RKO (cell line): ENCODE measurements at places on chromosomes 1 and 21.

GRCh38 chr21:46081022-46081861, 16.7 kb upstream of the COL6A2 start:
- DNase-seq: no peak

GRCh38 chr21:46110499-46111192, 12.7 kb downstream of the COL6A2 start:
- no peak for DNase-seq

DNA sequence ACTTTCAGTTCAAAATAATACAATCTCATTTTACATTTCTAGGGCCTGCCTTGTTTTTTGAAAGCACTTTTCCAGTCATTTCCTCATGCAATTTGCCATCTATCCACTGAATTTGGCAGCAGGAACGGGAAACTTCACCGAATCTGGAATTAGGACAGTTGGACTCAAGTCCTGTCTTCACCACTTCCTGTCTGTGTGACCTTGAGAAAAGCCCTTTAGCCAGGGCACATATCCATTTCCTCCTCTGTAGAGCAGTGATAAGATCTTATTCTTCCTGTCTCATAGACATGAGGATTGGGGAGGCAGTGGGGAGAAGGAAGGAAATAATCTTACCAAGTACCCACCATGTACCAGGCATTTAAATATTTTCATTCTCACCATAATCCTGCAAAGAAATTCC, 12.0 kb downstream of the VAV3 start:
- DNase-seq: no peak

DNA sequence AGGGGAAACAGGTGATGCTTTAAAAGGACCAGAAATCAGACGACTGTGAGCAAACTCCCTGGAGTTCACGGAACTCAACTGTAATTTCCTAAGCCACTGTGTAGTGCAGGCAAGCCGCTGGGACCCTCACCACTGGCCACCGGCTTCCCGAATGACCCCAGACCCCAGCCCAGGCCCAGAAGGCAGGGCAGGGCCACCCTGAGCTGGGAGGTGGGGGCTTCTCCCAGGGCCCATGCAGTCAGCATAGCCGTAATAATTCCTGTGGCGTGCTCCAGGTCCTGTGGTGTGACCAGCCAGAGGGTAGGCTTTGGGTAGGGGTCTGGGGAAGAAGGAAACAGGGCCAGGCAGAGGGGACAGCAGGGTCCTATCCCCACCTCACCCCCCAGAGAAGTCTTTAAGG, 3.5 kb upstream of the ARF1 start:
- DNase-seq: no peak

- DNase-seq: no peak
These were observed 28.3 kb upstream of the DYNLT5 start for GRCh38 chr1:66723985-66724384.

DNA sequence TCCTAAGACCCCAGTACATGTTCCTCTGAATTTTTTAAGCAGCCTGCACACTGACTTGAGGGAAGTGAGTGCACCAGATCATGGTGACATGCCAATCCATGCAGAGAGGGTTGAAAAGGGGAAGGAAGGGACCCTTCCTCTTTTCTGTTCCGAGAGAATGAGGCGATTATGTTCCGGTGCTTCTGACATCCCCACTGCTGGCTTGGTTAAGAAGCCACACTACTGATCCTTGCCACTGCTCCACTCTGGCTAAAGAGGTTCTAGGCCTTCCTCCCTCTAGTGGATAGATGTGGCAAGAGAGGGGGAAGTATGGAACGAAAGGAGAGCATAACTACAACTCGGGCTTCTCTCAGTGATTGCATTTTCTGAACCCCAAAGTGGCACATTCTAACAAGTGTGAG, 1.8 kb upstream of the CYB5R1 start:
- DNase-seq: peak; percentile 82

DNA sequence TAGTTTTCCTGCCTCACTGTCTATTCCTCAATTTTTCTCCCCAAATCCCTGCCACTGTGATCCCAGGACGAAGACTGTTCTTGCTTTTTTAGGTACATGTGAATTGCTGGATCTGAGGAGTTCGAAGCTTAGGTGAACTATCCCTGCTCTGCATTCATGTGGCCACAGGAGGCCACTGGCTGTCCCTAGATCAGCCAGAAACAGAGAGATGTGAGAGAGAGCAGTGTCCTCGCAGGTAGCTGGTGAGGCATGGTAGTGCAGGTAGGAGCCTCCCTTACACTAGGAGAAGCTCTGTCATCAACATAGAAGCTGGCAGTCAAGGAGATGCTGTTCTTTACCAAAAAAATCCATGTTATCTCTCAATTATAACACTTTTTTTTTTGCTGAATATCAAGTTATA, 71.5 kb downstream of the USP24 start:
- peak; percentile 35 for DNase-seq

DNA sequence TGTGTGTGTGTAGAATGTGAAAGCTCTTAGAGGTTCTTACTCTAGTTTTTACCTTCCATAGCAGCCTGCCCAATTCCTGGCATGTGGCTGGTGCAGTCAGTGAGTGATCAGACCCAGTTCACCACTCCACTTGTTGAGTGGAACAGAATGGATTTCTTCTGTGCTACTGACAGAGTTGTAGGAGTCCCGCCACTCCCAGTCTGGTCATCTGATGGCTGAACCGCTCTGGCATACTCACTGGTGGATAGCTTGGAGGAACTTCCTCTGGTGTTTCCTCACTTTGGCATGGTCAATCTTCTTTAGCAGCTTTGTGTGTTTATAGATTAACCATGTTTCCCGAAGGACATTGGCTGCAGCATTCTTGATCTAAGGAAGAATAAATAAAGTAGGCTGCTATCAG, 106.7 kb upstream of the ADAR start:
- DNase-seq: peak; percentile 48

- DNase-seq: no peak
These were observed 18.3 kb upstream of the IFNGR2 start for GRCh38 chr21:33384841-33385331.

GRCh38 chr21:46155514-46156377, at the start of gene FTCD:
FTCD (minus strand) TSS chr21:46155579; CDS start chr21:46155523, 56 bp downstream.
- no peak for DNase-seq

DNA sequence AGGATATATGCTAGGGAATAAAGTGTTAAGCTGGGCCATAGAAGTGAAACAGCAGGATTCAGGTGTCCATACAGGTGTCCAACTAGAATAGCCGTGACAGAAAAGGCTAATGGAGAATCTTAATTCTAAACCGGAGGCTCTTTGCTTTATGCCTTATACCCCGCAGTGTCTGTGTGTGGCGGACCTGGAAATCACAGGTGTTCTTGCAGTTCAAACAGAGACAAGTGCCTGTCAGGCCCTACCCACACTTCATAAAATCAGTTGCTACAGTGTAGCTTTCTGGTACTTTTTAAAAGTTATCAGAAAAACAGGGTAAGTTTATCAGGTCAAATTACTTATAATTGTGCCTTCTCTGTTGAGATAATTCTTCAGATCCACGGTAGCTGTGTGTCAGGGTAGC, 293.9 kb downstream of the LRRC7 start:
- no peak for DNase-seq

DNA sequence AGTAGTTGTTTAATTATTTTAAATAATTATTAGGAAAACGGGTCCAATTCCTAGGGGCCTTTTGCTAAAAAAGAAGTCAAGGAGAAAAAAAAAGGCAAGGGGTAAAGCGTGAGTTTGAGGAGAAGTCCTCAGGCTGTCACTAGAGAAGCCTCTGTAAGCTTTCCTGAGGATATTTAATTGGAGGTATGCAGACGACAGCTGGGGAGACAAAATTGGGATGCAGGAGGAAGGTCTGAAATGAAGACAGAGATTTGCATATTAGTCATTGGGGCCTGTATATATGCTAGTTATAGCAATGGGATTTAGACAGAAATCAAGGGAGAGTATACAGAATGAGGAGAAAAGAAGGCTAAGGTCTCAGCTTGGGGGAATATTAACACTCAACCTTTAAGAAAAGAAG, 8.6 kb downstream of the ATP6V1G3 start:
- no peak for DNase-seq

DNA sequence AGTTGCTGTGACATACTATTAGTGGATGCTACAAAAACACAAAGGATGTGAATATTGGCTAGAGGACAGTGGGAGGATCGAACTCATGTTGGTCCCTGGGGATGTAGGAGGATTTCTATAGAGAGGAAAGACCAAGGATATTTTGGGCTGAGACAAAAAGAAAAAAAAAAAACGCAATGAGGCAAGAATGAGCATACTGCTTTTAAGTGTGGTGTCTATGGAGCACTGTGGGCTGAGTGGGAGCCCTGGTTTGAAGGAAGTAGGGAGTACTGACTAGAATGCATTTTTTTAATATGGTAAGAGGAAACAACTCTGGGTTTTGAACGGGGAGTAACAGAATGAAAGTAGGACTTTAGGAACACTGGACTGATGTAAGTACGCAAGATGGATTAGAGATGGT, 450.7 kb downstream of the NEGR1 start:
- no peak for DNase-seq

DNA sequence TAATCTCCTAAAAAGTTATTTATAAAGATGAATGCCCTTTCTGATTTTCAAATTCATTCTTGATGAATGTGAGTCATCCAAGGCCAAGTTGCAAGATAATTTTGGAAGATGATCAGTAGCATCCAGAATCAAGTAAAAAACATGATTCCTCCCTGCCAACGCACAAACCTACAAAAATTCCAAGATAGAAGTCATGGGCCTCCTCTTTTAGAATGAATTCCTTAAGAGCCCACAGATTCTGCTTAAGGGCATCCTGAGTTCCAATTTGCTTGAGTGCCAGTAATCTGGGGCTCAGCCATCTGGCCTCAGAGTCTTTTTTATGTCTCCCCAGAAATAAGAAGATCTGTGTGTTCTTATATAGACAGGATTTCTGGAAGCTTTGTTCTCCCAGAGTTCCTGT, 23.2 kb upstream of the SPATA6 start:
- no peak for DNase-seq

DNA sequence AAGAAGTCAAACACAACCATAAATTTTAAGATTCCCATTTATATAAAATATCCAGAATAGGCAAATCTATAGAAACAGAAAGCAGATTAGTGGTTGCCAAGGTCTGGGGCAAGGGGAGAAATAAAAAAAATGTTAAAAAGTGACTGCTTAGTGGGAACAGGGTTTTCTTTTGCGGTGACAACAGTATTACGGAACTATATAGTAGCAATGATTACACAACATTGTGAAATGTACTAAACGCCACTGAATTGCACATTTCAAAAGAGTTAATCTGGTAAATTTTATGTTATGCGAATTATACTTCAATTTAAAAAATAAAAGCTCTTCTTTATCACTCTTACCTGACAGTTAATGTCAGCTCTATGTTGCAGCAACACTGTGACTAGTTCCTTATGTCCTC, 105.2 kb downstream of the ACBD6 start:
- no peak for DNase-seq

- no peak for DNase-seq
These were observed 52.0 kb upstream of the LYPLAL1 start for GRCh38 chr1:219121679-219122078.

DNA sequence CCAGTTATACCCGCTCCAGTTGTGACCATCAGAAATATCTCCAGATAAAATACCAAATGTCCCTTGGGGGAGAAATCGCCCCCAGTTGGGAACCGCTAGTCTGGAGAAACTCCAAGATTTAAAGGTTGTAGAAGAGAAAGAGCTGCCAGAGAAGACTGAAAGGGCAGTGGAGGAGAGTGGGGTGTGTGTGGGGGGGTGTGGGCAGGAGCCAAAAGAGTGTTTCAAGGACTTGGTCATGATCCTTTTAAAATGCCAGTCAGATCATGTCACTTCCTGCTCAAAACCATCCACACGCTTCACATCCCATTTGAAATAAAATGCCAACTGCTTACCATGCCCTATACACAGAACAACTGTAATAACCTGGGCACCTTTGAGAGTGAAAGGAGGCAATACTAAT, 3.4 kb upstream of the HEYL start:
- peak; percentile 27 for DNase-seq

DNA sequence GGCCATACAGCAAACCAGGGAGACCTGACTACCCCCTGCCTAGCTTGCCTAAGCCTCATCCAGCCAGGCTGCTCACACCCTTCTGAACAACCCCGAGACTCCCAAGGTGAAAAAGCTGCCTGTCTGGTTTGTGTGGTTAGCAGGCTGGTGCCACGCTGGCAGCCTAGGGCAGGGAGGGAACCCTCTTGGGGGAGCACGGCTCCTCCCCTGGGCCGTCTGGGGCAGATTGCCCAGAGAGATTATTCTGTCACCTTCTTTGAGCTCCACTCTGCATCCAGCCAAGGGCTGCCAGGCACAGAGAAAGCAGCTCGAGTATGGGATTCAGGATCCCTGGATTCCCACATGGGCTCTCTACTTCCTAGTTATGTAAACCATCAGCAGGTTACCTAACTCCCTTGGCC, 27.5 kb upstream of the TCEA3 start:
- DNase-seq: no peak

DNA sequence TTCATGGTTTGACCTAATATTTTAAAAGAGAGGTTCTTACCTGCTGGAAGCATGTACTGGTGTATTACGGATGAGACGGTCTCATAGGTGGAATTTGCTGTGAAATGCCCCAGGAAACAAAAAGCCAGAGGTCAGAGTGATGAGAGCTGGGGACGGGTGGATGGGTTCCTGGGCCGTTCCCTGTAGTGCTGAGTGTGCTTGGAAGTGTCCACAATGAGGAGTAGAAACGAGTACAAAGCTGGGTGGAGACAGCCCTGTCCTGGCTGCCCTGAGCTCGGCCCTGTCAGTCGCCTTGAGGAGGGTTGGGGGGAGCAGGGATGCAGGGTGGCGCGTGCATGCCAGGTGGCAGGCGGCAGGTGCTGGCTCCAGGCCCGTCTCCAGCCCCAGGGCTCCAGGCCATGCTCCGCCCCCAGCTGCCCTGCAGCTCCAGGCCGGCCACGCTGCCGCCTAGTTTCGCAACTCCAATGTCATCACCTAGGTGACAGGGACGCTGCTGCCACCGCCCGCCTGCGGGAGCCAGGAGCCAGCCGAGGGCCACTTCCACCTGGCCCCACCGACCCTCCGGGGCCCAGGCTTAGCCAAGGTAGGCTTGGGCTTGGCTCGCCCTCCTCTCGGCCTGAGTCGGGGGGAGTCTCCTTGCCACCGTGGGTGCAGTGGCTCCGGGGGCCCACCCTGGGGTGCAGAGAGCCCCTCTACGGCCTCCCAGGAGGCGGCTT, 16.4 kb downstream of the TP73 start:
- no peak for DNase-seq

GRCh38 chr1:2474933-2475371, 1.1 kb upstream of the PLCH2 start:
- no peak for DNase-seq

DNA sequence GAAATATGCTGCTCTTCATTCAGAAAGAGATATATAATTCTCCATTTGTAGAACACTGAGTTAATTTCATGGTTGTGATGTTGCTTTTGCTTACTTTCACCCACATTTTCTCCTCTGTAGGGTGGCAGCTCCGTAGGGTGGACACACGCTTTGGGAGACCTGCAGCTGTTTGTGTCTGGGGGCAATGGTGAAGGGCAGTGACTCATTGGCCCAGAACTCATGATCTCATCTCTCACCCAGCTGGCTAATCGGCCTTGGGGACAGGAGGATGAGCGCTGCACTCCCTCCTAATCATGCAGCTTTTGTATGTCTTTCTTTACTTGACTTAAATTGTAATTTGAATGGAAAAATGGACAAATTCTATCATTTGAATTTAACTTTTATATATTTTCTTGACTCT, 9.6 kb downstream of the DISC1 start:
- peak; percentile 61 for DNase-seq
